CD4-positive, alpha-beta T cell treated with Interleukin-4 for 4 hours (primary cell): ENCODE measurements at places on chromosomes 5 and 9.

GRCh38 chr9:130698514-130698913 lies 4.9 kb downstream of the EXOSC2 start:
- no peak for DNase-seq

- no peak for DNase-seq
These were observed 169.2 kb upstream of the MAP1B start for GRCh38 chr5:71937921-71938698.

- DNase-seq: no peak
These were observed at the start of gene PCDHGA5 for GRCh38 chr5:141363952-141364660. Gene PCDHGA5, plus strand, starts transcription at chr5:141364162. Its CDS starts 169 bp downstream, at chr5:141364331.

- no peak for DNase-seq
These were observed 16.0 kb downstream of the INSYN2B start for GRCh38 chr5:169964246-169964645.

DNA sequence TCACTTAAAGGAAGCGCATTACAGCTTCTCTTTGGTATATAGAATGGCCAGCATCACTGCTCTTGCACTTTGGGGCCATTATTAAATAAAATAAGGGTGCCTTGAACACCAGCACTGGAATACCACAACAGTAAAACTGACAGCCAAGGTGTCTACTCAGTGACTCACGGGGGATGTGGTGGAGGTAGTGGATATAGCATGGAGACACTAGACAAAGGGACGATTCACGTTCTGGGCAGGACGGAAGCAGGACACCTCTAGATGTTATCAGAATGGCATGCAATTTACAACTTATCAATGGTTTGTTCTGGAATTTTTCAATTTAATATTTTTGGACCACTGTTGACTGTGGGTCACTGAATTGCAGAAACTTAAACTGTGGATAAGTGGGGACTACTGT lies 32.9 kb upstream of the PDE8B start:
- DNase-seq: no peak

DNA sequence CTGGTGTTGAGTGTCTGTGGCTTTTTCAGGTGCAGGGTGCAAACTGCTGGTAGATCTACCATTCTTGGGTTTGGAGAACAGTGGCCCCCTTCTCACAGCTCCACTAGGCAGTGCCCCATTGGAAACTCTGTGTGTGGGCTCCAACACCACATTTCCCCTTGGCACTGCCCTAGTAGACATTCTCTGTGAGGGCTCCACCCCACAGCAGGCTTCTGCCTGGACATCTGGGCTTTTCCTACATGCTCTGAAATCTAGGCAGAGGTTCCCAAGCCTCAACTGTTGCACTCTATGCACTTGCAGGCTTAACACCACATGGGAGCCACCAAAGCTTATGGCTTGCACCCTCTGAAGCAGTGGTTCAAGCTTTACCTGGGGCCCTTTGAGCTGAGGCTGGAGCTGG lies 80.9 kb downstream of the BARX1 start:
- no peak for DNase-seq

- no peak for DNase-seq
These were observed 17.4 kb upstream of the OBP2B start for GRCh38 chr9:133226219-133227171.

DNA sequence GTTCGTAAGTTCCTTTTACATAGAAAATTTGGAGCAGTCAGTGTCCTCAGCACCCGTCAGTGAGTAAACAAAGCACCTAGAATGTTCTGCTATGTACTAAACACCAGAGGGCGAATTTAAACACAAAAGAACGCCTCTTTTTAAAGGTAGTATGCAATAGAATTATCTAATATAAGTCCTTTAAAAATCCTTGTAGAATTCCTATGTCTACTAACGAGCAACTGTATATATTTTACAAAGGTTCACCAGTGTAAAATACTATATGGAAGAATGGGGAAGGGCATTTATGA lies 499 bp upstream of the TMEM232 start:
- peak; percentile 16 for DNase-seq

DNA sequence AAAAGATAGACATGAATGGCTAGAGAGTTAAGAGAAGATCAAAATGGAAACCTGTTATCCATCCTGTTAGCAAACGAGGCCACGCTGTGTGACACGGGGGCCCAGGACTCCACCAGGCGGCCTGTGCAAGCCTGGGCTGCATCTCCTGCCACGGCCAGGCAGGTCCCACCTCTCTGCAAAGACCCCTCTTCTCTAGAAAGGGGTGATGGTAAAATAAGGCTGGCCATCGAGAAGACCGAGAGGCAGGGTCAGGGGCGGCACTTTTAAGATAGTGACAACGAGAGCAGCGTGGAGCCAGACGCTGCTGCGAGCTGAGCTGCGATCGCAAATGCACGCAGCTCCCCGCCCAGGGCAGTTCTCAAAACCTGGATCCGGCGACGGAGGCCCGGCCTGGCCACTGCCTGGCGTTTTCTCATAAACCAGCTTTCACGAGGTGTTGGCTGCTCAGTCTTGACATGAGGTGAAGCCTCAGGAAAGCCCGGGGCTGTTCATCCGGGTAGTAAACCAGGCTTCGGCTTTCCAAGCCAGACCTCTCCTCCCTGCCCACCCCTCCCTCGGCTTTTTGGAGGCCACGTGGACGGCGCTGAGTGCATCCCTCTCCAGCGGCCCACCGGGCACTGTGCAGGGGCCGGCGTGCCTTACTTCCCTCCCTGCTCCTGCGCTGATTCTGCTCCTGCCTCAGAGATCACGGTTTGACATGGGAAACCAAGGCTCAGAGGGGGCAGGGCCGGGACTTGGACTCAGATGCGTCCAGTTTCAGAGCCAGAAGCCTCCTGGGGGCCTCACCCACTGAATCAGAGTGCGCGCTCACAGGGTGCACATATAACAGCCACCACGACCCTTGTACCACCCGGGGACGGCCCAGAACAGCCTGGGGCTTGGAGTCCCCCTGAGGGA lies 151.6 kb upstream of the PHYKPL start:
- DNase-seq: no peak

- DNase-seq: no peak
These were observed 78.7 kb downstream of the SLC25A46 start for GRCh38 chr5:110817459-110817858.

- DNase-seq: no peak
These were observed 267.9 kb downstream of the CDK5RAP2 start for GRCh38 chr9:120312031-120312430.

- no peak for DNase-seq
These were observed 71.6 kb upstream of the UNC5A start for GRCh38 chr5:176738637-176739250.

- DNase-seq: no peak
These were observed 157.6 kb upstream of the TUT7 start for GRCh38 chr9:86511614-86512360.

DNA sequence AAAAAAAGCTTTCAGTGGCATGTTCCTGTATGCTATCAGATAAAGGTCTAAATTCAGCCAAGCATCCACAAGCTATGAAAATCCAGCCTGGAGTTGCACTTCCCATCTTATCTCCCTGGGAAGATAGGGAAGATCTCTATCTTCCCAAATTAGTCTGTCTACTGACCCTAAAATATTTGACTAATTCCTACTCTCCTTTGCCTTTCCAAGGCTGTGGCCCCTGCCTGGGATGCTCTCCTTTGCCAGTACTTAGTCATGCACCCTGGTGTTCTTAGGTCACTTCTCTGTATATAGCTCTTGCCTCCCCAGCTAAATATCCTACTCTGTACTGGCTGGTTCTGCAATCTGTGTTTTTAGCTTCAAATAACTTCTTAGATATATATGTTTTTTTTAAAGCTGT lies 44.0 kb upstream of the PLPP1 start:
- DNase-seq: no peak

DNA sequence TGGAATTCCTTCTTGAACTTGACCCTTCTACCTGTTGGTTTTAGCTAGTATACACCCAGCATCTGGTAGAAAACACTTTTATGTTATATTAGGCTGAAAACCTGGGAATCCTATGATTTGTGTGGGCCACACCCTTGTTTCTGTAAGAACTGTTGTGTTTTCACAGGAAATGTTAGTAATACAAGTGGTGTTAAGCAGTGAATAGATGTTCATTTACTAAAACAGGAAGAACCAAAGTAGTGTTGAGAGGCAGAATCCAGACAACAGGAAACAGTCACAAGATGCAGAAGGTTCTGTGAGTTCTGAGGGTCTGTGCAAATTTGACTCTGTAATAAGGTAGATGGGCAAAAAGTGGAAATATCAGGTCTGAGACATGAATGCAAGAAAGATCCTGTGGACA lies 73.0 kb upstream of the RAI14 start:
- no peak for DNase-seq

- no peak for DNase-seq
These were observed 37.5 kb downstream of the MTREX start for GRCh38 chr5:55345327-55345726.
